ENCODE measurements at places on chromosomes 6 and 20. TPM values are rescaled to one million over a fixed set of nuclear protein-coding genes. Genes with fewer than 3 reads are reported as not detected.

Gene PPP2R5D
- 27.6 TPM for total RNA-seq

Gene ATP5F1E
- total RNA-seq, result 120 TPM

Gene PTP4A1
- total RNA-seq, result 109 TPM

Gene TMEM217
- 0.60 TPM for total RNA-seq

Gene GSTA2
- total RNA-seq, result not detected

Gene FAM217A
- not detected for total RNA-seq

Gene MAPK13
- 0.79 TPM for total RNA-seq

Gene TRDN
- not detected for total RNA-seq

Gene BPI
- total RNA-seq, result not detected

Gene PACSIN1
- not detected for total RNA-seq

Gene EYA2
- total RNA-seq, result 2.2 TPM

Gene BMP5
- total RNA-seq, result not detected

Gene PCK1
- total RNA-seq, result 0.30 TPM

Gene TMEM170B
- 0.59 TPM for total RNA-seq

Gene RNF217
- 3.9 TPM for total RNA-seq

Gene FUT9
- not detected for total RNA-seq

Gene NFS1
- total RNA-seq, result 35.4 TPM

Gene STMND1
- not detected for total RNA-seq

Gene ZHX3
- 5.0 TPM for total RNA-seq

Gene ETV7
- not detected for total RNA-seq
